ENCODE measurements at places on chromosomes 6 and 20.

GRCh38 chr6:110482774-110483400, 6.5 kb upstream of the SLC22A16 start:
- DNase-seq: no peak

DNA sequence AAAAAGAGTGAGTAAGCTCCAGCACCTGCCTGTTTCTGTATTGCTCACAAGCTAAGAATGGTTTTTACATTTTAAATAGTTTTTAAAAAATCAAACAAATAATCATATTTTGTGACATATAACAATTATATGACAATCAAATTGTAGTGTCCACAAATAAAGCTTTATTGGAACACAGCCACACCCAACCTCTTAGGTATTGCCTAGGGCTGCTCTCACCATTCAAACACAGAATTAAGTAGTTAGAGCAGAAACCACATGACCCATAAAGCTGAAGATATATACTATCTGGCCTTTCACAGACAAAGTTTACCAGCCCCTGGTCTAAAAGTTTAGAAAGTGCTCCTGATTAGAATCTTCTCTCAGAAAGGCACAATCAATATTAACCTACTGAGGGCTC, 11.2 kb downstream of the TNFRSF21 start:
- no peak for DNase-seq

GRCh38 chr6:21022343-21023107, 488.3 kb downstream of the CDKAL1 start:
- no peak for DNase-seq

DNA sequence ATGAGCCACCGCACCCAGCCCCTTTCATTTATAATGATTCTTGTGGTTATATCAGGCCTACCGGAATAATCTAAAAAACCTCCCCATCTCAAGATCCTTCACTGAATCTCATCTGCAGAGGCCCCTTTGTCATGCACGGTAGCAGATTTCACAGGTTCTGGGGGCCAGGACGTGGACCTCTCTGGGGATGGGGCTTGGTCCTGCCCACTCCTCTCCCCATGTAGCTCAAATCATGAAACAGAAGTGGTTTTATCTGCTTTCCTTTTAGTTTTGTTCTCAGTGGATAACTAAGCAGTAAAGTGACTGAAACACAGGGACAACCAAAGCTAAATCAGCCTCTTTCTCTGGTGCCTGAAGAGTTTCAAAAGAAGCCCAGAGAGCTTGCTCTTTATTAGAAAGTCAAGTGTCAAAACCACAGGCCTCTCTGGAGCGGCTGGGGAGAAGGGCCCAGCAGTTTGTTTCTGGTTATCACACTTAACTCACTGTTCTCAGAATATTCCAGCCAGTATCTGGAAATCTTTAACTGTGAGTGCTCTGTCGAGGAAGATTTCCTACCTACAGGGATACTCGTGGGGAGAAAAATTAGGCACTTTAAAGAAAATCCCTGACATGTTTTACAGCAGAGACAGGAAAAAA, 60.6 kb upstream of the FAM184A start:
- DNase-seq: no peak

DNA sequence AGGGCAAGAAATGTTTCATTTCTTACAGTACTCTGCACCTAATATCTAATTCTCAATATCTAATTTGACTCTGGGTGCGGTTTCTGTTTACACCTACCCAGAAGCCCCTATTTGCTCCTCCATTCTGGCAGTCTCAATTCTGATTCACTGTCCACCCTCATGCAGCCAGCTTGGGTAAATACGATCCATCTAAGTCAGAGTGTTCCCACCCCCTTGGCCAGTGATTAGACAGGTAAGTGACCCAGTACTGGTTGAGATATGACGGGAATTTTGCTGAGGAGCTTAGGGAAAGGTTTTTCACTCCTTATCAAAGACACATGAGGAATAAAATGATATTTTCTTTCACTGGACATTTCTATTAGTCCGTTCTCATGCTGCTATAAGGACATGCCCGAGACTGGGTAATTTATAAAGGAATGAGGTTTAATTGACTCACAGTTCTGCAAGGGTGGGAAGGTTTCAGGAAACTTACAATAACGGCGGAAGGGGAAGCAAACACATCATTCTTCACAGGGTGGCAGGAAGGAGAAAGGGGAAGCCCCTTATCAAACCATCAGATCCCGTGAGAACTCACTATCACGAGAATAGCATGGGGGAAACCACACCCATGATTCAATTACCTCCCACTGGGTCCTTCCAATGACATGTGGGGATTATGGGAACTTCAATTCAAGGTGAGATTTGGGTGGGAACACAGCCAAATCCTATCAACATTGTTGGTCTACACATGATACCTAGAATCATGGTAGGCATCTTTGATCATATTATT, 29.4 kb downstream of the GLO1 start:
- no peak for DNase-seq

GRCh38 chr6:149440735-149441671, 40.9 kb downstream of the SUMO4 start:
- DNase-seq: no peak

- no peak for DNase-seq
These were observed 14.6 kb downstream of the RPS6KA2 start for GRCh38 chr6:166612471-166612881.

GRCh38 chr6:70886661-70887060, 70.2 kb downstream of the B3GAT2 start:
- DNase-seq: no peak
